Activated T-helper 1 cell treated with anti-CD3 and anti-CD28 coated beads, Interleukin-2, amount 50 U/mL, for 16 hours (primary cell): ENCODE measurements at places on chromosomes 2 and 18.
A peak's percentile ranks its signal among the peaks of the same experiment; 100 is the strongest.

DNA sequence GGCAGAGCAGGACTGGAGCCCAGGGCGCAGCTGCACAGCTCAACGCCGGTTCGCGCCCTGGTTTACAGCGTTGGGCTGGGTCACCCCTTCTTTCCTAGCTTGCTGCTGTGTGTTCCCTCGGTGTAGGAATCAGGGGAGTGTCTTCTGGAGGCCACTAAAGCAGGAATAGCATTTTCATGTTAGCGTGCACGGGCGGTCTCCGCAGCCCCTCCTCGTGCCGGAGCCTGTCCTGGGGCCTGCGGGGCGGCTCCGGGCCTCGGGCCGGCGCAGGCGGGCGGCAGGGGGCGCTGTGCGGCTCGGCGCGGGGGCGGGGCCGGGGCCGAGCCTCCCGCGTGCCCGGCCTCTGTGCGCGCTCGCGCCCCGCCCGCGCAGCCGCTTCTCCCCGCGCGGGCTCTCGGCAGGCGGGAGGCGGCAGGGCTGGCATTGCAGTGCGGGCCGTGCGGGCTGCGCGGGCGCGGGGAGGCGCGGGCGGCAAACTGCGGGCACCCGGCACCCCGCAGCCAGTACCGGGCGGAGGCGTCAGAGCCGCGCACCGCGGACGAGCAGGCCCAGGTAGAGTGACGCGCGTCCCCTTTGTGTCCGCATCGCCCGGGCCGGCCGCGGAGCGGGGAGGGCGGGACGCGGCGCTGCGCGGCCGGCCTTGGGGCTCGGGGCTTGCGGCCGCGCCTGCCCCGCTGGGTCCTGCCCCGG lies at the start of gene RNF144A:
Gene RNF144A (plus strand): TSS at position 342 of the 690 bp plus-strand sequence. CDS start 79,515 bp downstream, outside the sequence.
- peak; percentile 51 for DNase-seq

DNA sequence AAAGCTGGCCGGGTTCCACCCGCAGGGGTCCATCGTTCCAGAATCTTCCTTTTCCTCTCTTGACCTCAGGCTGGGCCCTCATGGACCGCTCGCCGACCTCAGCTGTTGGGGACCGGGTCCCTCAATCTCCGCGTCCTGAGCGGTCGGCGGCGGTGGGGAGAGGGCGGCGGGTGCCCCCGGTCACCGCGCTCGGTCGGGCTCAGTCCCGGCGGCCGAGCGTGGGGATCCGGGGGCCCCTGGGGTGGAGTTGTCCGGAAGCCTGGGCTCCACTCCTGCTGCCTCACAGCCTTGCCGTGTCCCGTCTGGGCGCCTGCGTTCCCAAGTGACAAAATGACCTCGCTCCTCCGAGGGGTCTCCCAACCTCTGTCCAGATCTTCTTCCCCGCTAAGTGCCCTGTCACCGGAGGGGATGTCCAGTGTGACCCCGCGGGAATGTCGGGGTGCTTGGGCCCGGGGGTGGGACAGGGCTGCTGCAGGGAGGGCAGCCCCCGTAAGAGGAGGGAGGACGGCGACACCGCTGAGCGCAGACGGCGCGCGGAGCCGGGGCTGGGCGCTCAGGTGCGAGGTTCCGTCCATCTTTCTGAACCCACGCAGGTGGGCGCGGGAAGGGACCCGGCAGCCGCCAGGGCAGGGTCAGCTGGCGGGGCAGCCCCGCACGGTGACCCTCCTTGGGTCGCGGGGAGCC lies 16.0 kb upstream of the E2F6 start:
- no peak for DNase-seq

DNA sequence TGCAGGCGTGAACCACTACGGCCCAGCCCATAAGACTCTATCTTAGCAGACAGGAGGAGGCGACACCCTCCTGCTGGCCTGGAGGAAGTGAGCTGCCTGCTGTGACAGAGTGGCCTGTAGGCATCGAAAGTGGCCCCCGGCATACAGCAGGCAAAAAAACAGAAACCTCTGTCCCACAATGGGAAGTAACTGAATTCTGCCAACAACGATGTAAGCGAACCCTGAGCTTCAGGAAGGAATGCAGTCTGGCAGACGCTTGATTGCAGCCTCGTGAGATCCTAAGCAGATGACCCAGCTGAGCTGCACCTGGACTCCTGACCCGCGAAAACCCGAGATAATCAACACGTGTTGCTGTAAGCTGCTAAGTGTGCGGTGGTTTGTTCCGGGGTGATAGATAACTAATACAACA lies 13.6 kb downstream of the MRO start:
- no peak for DNase-seq

GRCh38 chr2:139055202-139055601 lies 275.0 kb upstream of the NXPH2 start:
- no peak for DNase-seq

DNA sequence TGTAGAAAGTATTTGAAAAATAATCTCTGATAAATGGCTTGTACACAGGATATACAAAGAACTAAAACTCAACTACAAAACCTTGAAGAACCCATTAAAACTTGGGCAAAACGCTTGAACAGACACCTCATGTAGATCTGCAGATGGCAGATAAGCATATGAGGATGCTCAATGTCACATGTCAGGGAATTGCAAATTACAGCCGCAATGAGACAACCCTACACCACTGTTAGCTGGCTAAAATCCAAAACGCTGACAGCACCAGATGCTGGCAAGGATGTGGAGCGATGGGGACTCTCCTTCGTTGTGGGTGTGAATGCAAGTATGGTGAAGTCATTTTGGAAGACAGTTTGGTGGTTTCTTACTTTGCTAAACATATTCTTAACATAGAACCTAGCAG lies 53.7 kb downstream of the SNTG2 start:
- DNase-seq, result no peak

DNA sequence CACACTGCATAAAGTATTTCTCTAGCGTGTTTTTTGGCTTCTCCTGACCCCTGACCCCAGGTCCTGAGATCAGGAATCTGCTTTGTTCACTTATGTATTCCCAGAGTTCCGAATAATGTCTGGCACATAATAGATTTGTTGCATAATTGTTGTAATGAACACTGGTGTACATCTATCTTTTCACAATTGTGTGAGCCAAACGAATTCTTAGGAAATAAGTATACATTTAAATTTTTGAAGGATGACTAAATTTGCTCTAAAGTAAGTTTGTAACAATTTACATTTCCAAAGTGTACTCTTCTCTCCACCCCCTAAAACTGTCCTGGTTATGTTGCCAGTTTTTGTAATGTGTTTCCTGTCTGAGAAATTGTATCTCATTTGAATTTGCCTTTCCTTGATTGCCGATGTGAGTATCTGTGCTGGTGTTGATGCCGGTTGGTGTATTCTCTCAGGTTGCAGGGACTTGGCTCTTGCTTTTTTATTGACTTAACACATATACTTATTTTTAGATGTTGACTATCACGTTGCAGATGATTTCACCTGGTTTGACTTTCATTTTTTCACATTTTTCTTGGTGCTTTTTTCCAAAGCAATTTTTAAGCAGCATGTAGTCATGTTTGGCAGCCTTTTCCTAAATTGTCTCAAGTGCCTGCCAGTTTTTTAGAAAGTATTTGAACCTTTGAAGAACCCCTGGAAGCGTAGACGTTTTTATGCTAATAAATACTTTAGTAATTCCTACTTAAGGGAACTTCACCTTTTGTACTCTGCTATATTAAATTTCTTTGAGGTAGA lies 16.1 kb upstream of the FARP2 start:
- no peak for DNase-seq

DNA sequence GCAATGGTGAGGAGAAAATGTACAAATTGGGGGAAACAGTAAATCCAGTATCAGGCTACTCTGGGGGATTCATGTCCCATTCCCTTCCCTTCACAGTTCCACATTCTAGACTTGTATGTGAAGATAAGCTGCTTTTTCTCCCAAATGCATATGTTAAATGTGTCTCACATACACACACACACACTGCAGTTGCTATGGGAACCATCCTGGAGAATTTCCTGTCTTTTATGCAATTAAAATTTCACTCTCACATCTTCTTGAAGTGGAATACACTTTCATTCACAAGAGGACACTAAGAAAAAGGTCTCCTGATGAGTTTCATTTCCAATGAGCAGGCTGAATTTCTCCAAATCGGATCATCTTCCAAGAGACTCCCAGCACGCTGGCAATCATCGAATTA lies 366.0 kb downstream of the LRATD1 start:
- no peak for DNase-seq

DNA sequence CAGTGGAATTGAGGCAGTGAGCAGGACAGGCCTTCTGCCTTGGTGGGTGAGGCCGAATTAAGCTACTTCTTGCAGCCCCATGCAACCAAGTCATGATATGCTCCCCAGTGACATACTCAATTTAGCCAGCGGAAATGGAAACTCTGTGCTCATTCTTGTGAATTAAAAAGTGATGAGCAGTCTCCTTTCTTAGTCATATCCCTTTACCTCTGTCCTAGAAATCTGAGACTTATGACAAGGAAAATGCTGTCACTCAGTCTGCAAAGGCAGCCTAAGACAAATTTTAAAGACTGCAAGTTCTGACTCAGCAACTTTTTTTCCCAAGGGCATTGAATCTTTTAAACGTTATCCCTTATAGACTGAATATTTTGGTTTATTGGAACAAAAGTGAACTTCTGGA lies 218.2 kb downstream of the SH3BP4 start:
- no peak for DNase-seq

DNA sequence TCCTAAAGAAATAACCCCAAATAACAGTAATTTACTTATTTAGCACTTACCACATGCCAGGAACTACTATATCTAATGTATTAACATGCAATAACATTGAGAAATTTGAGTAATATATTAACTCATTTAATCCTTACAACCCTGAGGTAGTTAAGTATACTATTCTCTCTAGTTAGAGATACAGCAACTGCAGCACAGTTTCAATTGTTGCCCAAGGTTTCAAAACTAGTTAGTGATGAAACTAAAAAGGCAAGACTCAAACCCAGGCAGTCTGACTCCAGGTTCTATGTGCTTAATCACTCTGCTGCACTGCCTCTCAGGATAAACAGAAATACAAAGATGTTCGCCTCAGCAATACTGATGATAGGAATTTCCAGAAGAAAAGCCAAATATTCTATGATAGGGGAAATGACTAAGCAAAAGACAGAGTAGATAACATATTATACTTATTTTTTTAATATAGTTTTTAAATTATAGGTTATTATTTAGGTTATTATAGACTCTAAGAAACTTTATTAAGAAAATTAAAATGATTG lies 88.0 kb downstream of the SS18 start:
- DNase-seq, result no peak

- DNase-seq, result no peak
These were observed 93.7 kb downstream of the TDRD15 start for GRCh38 chr2:21217442-21217841.

DNA sequence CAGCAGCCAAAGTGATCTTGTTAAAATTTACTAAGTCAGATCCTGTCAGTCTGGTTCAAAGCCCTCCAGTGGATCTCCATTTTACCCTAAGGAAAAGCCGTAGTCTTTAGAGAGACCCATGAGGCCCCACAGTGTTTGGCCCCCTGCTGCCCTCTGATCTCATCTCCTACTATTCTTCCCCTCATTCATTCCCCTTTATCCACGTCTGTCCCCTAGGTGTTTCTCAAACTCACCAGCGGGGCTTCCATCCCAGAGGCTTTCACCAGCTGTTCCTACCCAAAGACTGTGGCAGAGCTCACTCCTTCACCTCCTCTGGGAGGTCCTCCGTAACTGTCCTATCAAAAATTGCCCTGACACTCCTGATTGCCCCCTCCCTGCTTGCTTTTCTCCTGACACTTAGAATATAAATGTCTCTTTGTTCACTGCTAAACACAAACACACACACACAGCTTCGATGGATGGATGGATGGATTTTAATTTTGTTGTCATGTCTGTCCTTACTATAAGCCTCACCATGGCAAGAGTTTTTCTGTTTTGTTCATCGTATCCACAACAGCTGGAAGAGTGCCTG lies 26.1 kb downstream of the LIMS1 start:
- no peak for DNase-seq

DNA sequence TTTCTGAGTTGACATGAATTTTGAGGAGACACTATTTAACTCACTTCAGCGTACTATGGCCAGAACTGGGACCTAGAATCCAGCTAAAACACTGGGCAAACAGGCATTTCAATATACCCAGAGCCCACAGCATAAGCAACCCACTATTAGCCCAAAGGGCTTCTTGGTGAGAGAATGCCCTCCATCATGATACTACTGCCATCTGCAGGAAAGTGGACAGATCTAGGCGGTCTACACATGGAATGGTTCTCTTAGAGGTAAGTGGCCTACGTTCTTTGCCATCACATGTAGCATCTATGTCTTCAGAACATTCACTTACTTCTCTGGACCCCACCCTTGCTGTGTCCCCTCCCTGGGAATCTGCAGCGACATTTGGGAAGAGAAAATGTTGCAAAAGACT lies 181.3 kb upstream of the LINC00305 start:
- DNase-seq, result no peak

GRCh38 chr18:40413160-40413559 lies 1541.9 kb upstream of the PIK3C3 start:
- no peak for DNase-seq

GRCh38 chr2:86072271-86072858 lies 33.3 kb downstream of the POLR1A start:
- no peak for DNase-seq

DNA sequence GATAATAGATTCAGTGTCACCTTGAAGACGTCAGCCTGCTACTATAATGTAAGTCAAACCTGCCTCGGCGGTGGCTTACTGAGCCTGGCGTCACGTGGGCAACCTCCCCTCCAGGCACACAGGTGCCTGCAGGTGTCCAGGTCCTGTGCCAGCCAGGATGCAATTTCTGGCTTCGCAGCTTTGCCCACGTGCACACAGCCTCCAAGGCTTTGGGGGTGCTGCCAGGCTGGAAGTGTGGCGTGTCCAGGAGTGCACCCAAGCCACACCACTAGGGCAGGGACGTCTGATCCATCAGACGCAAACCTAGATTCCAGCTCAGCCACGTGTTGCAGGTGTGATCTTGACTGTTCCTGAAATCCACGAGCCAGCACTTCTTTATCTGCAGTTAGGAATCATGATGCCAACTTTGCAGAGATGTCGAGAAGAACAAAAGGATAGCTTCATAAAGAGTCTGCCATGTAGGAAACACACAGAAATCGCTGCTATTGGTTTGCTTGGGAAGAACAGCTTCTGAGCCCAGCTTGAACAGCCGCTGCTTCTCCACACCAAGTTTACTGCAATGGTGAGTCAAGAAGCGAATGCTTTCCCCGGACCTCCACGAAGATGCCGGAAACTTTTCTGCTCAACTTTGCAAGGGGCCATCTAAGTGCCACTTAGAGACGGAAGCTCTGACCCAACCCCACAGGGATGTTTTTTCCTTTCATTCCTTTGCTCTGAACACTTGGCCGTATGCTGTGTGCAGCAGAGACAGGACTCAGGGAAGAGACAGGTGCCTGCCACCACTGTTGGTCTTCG lies 84.2 kb upstream of the SALL3 start:
- no peak for DNase-seq

DNA sequence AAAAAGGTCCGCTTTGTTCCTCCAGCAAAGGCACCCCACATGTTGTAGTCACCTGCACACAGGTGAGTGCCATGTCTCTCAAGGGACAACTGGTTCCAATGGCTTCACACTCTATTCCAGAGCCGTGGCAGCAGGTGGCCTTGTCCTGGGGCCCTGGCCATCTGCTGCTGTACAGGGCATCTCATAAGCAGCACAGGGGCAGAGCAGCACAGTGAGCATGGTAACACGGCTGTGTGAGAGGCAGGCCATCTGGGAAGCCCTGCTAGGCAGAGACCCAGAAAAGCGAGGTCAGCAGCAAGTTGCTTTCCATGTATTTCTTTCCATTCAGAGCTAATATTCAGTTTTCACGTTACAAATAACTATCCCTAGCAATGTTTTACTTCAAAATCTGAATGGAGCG lies 54.7 kb downstream of the CMPK2 start:
- no peak for DNase-seq
